ENCODE measurements at places on chromosomes 2 and 18.

- no peak for DNase-seq
Observed at GRCh38 chr2:133836691-133837345, 268.6 kb upstream of the NCKAP5 start.

- no peak for DNase-seq
Observed at GRCh38 chr2:180781276-180781675, 199.1 kb upstream of the UBE2E3 start.

DNA sequence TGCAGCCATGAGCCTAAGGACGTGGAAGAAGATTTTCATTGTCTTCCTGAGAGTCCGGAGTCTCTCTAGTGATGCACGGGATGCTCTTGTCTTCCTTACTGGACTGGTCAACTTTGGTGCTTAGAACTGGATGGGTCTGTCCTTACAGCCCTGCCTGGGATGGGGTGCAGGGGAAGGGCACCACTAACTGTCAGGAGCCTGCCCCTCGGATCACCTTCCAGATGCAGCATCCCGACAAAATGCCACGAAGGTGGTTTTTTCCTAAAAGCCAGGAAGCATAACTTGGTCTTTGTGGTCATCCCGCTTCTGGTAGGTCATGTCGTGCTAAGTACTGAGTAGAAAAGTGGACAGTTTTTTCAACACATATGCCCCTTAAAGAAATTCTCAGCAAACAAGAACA, 207.4 kb upstream of the TWIST2 start:
- no peak for DNase-seq

DNA sequence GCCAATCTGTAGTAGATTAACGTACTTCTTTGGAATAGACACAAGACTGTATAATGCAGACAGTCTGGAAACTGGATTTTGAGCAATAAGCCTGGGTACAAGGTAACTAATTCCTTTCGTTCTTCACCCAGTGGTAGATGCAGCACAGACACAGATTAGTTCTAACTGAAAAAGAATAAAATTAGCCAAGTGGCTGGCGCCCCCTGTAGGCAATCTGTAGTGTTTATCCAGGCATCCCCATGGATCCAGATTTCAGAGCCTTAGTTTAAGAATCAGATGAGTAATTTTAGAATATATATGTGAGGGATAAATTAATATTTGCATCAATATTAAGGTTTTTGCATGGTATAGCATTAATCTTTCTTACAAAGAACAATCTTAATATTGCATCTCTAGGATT, 563.9 kb downstream of the DCC start:
- no peak for DNase-seq

- DNase-seq, result no peak
Observed at GRCh38 chr2:104793966-104794365, 59.9 kb upstream of the POU3F3 start.

DNA sequence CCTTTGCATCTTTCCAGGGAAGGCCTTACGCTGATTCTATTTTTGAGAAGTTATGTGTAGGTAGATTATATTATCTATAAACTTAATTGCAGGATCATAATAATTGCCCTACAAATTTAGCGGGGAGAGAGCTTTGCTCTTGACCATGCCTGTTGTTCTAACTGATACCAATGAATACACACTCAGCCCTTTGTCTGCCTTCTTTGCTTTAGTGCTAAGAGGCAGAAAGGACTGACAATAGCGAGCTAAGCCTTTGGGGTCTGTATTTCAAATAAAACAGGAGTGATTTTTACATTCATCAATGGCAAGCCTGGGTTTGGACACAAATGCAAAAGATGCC, 115.3 kb upstream of the STON1 start:
- DNase-seq, result no peak

- no peak for DNase-seq
Observed at GRCh38 chr2:203897544-203897943, 30.0 kb downstream of the CTLA4 start.

GRCh38 chr2:230636684-230637271, 75.9 kb upstream of the CAB39 start:
- DNase-seq, result no peak

GRCh38 chr2:17179145-17179808, 339.0 kb downstream of the RAD51AP2 start:
- no peak for DNase-seq

- no peak for DNase-seq
Observed at GRCh38 chr2:75108937-75109482, 90.3 kb downstream of the TACR1 start.

Measured in stimulated activated CD8-positive, alpha-beta memory T cell treated with anti-CD3 and anti-CD28 coated beads, Interleukin-7, amount 100 ng/mL, for 1 hour (primary cell).